ENCODE measurements at places on chromosomes 11 and 22.
A peak's percentile ranks its signal among the peaks of the same experiment; 100 is the strongest.

GRCh38 chr11:59614277-59615119, 1.1 kb downstream of the OSBP start:
- no peak for DNase-seq

DNA sequence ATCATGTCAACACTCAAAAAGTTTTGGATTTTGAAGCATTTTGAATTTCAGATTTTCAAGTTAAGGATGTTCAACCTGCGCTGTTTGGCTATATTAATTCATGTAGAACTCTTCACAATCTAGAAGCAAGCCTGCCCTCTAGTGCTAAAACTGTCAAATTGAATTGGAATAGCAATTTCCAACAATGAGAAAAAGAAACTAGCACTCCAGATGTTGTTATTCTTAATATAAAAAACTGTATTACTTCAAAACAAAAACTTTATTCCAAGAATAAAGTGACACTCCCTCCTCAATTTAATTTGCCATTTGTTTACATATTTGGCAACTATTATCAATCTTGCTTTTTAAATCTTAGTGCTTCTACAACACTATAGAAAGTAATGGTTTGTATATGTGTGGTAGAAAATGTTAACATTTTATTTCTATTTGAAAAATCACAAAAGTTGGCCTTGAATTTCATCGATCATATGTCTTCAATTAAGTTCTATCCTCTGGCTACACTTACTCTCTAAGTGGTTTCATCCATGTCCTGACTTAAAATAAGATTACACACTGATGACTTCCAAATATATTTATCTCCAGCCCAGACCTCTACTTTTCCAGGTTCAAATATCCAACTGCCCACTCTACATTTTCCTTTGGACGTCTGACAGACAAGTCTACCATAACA, 36.6 kb downstream of the DCUN1D5 start:
- DNase-seq = peak; percentile 53

GRCh38 chr11:486189-486588, 20.9 kb downstream of the RNH1 start:
- DNase-seq = no peak

GRCh38 chr11:134258577-134258976, 5.2 kb downstream of the ACAD8 start:
- no peak for DNase-seq

GRCh38 chr22:41912338-41913039, 2.4 kb downstream of the SHISA8 start:
- DNase-seq = no peak

GRCh38 chr11:114986365-114986764, 308.0 kb downstream of the NXPE2 start:
- DNase-seq = no peak

DNA sequence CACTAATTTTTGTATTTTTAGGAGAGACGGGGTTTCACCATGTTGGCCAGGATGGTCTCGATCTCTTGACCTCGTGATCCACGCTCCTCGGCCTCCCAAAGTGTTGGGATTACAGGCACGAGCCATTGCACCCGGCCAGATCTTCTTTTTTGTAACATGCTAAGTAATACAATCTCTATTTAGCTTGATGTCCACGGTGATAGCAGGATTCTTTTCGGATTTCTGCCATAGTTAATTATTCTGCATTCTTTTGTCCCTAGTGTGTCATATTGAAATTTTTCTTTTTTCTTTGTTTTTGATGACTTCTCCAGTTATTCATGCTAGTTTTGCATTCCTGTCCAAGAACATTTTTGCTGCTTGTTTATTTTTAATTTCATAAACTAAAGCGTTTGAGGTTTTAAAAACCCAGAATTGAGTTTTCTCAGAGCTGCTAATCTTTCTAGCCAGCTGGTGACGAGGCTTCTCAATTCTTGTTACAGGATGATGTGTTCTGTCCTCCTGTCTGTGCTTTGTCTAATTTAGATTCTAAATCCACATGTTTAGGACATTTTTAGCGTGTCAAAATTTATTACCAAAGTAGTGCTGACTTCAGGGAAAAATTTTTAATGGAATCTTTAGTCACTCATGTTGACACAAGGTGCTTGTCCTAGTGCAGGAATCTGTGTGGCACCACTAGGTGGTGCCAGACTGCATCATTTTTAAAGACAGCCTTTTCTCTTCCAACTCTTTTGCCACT, 21.8 kb downstream of the NF2 start:
- peak; percentile 53 for DNase-seq

DNA sequence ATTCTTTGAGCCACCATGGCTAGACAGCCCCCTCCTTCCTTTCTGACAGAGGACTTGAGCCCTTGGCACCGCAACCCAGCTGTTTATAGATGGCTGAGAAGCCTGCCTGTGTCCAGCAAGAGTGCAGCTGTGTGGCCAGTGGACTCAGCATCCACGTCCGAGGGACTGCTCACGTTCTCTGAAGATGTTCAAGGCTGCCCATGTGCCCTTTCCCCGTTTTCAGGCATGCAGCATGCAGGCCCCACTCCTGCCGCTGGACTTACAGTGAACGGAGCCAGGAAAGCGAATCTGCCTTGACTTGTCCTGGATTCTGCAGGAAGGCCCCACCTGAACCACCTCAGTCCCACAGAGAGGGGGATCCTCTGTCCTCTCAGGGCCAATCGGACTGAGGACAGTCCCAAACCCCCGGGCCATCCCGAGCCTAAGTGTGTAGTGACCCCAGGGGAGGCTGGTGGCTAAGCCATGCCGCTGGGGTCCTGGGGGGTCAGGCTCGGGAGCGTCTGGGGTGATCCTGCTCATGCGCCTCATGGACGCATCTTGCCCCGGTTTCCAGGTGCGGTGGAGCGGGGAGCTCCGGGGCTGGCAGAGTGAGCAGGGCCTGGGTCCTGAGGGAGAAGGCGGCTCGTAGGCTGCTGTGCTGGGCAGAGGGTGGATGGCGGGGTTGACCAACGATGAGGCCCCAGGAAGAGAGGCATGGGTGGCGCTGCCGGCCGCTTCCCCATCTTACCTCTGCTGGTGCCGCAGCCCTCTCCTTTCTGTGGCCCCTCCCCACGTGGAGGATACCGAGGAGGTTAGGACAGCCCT, 170.7 kb downstream of the CTTN start:
- DNase-seq = no peak

DNA sequence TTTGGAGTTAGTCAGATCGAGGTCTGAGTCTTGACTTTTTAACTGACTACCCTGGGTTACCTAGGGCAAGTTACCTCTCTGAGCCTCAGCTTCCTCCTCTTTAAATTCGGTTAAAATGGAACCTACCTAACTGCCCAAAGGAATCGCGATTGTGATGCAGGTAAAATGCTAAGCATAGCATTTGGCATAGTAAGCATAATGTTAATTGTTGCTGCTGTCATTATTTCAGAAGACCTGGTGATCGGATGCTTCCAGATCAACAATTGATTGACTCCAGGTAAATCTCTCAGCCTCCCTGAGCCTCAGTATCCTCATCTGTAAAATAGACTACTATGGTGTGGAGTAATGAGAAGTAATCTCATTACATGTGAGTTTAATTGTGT, 550 bp upstream of the SLC43A1 start:
- no peak for DNase-seq

- DNase-seq = no peak
Observed at GRCh38 chr11:76253416-76253815, 47.1 kb upstream of the WNT11 start.

DNA sequence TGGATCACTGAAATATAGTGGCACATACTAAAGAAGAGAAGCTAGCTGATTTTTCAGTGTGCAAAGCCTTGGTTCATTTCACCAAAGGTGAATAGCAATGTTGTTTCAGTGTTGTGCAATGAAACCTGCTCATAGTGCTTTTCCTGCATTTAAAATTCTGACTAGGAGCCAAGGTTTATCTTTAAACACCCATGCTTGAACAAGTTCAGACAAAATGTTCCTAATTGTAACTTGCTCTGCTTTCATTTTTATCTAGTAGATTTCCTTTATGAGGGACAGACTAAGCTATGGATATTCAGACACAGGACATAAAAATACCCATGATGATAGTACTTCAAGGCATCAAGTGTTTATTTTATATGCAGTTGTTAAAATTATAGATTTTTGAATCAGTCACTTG, 47.7 kb downstream of the BBOX1 start:
- no peak for DNase-seq

GRCh38 chr11:112266410-112266778, 5.7 kb upstream of the PLET1 start:
- DNase-seq = no peak

- DNase-seq = peak; percentile 0
Observed at GRCh38 chr11:126862664-126863243, 137.8 kb downstream of the KIRREL3 start.

DNA sequence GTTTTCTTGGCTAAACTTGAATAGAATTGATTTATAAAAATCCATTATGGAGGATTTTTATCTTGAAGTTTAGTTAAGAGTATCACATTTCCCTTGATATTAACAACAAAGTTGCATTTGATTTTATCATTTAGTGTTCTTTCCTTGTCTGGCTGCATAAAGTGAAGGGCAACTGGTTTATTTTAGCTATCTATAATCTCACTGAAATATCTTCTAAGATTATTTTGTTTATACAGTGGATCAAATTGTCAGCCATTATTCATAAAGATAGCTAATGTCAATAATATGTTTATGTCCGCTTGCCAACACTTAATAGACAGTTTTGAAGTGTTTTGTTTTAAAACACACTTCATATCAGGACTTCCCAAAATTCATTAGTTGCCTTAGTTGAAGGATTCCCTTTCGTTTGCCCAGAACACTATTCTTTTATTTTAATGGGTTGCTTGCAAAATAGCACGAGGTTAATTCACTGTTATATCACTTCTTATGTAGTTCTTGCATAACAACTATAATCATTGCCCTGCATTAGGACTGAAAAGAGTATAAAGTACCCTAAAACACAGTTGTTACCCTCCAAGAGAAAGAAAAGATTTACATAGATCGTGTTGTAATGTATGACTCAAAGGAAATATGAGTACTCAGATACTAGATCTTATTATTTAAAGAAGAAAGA, 73.0 kb downstream of the MSANTD4 start:
- no peak for DNase-seq

DNA sequence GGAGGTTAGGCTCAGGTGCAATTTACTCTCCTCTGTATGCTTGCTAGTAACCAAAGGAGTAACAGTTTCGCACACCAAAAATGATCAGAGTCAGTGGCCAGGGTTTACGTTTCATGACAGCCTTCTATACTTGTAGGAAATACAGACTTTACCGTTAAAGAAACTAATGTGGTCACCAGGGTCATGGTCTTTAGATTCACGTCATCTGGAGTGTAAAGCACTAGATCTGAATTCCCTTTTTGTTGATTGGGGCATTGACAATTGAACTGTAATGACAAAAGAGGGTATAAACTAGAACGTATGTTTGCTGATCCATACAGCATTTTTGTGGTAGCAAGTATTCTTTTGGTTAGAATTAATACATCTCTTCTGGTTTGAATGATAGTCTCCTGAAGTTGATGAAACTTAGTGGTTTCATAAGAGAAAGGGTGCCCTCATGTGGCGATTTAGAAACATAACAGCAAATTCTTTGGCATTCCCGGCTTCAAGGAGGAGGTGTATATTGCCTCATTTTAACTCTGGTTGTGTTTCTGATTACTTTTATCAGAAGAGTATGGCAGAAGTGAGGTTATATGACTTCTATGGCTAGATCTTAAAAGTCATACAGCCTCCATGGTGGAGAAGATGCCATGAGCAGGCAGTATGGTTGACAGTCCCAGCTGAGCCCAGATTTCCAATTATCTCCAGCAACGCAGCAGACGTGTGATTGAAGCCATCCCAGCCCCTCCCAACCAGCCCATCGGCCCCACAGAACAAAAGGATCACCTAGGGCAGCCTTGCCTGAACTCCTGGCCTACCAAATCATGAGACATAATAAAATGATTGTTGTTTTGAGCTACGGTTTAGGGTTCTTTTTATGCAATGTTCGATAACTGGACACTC, 35.1 kb downstream of the MMP7 start:
- DNase-seq = peak; percentile 80

DNA sequence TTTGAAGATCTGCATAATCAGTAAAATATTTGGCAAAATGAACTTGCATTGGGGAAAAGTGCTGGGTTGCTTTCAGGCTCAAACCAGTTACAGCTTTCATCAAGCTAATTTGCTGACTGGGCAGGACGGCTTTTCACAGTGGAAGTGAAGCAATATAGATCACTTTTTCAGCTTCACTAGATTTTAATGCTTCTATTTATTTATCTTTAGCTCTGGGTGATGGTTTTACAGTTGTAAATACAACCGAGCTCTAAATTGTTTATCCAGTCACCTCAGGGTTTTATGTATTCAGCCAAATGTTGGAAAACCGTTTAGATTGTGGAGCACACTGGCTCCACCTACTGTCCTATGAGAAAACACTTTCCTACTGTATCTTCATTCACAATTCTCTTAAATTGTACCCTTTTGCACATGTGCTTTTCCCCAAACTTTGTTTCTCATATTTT, 58.2 kb downstream of the ACER3 start:
- peak; percentile 33 for DNase-seq

- DNase-seq = no peak
Observed at GRCh38 chr11:38416141-38416540, 1818.1 kb upstream of the RAG2 start.

DNA sequence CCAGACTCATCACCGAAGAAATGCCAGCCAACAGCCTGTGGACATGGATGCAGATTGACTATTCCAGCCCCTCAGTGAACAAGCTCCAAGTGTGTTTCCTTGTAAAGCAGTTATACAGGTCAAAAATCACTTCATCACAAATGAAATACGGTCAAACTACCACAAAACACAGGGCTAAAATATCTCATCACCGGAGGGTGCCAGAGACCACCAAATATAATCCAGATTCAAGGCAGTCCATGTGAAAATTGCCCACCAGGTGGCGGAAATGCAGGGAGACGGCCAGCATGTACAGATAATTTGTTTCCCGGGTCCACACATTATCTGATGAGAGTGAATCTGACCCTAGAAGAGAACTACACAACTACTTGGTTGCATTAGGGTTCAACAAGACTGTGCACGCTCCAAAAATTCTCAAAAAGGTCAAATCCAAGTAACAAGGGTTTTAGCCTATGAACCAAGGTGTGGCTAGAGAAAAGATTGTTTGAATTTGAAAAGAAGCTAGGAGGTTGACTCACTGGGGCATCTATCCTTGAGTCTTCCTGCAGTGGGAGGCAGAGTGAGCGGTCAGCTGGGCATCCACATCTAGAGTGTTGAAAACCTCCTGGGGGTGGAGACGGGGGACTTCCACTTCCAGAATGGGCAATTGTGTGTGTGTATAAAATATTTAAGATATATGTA, 71.7 kb downstream of the IGLL5 start:
- DNase-seq = peak; percentile 75

DNA sequence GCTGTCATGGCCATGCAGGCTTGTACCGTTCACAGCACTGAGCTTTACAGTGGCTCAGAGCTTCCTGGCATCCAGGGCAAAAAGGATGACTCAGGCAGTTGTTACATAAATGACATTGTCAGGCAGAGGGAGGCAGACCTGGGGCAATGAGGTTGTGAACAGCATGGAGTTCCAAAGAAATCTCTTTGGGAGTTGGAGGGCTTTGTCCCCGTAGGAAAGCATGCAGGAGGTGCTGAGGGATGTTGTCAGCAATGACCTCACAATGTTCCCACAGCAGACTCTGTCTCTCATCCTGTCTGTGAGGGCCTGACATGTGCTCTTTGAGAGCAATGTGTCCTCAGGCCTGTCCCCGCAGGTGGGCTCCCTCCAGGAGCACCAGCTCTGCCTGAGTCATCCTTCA, 25.9 kb upstream of the PDE2A start:
- DNase-seq = no peak
